Activated effector memory CD4-positive, alpha-beta T cell treated with Interleukin-2 at 50 U/mL for 16 hours (primary cell): ENCODE measurements at places on chromosomes 13 and 19.

DNA sequence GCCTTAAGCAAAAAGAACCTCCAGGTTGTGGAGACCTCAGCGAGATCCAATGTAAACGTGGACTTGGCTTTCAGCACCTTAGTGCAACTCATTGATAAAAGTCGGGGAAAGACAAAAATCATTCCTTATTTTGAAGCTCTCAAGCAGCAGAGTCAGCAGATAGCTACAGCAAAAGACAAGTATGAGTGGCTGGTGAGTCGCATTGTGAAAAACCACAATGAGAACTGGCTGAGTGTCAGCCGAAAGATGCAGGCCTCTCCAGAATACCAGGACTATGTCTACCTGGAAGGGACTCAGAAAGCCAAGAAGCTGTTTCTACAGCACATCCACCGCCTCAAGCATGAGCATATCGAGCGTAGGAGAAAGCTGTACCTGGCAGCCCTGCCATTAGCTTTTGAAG is 58.5 kb downstream of the ARHGAP35 start:
- DNase-seq, result no peak

DNA sequence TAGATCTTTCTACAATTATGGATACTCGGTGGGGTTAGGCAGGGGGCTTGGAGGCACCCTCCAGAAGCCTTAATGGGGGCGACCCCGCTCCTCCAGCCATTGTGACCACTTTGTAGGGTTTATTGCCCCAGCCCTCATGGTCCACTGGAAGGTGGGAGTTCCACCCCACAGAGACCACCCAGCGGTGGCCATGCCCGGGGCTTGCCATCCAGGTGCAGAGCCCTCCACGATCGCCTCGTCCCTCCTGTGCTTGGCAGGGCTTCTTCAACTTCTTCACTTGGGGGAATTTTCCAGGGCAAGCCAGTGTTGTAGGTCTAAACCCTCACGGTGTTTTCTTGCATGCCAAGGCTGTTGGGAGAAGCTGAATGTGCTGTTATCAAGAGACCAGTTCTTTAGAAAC is 16.1 kb downstream of the ZNF536 start:
- DNase-seq, result no peak

DNA sequence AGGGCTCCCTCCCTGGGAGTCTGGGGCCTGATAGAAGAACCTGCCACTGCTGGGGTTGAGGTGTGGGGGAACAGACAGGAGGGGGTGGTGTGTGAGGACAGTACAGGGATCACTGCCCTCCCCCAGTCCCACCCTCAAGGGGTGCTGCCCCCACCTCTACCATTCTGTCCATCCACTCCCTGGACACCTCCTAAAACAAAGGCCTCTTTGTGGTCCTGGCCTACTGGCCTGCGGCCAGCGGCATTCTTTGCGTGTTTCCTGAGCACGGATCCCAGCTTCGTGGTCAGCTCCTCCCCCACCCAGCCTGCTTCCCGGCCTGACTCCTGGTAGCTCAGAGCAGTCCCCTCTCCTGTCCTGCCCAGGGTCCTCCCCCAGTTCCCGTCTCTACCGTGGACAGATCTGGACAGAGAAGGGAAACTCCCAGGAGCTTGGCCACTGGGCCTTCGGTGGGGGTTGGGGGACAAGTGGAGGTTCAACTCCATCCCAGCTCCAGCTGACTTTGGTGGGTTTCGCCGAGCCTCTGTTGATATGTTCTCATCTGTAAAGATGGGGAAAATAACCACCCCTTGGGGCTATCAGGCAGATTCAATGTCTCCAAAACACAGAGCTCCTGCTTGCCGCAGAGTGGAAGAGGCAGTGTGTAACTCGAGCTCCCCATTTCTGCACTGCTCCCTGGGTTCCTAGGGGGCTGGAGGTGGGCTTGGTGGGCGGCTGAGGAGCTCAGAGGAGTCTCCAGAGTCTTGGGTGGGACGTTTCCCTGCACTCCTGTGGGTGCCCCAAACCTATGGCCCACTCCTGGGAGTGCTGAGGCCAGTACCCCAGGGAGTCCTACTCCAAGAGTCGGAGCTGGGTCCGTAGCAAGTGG is 48.7 kb downstream of the LYL1 start:
- no peak for DNase-seq

DNA sequence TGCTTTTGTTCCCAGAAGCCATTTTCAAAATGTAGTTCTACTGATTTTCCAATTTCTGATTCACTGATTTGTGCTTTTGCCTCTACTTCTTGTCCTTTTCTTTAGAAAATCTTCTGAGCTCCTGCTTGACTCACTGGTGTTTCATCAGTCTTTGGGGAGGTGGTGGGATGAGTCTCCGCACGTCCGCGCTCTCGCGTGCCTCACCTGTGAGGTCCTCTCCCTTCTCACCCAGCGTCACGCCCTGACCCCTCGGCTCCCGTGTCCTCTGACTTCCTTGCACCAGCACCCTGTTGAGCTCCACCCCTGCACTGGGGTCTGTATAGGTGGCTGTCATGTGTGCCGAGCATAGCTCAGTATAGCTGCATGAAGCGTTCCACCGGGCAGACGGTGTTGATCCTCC is 52.7 kb upstream of the MCF2L start:
- no peak for DNase-seq

DNA sequence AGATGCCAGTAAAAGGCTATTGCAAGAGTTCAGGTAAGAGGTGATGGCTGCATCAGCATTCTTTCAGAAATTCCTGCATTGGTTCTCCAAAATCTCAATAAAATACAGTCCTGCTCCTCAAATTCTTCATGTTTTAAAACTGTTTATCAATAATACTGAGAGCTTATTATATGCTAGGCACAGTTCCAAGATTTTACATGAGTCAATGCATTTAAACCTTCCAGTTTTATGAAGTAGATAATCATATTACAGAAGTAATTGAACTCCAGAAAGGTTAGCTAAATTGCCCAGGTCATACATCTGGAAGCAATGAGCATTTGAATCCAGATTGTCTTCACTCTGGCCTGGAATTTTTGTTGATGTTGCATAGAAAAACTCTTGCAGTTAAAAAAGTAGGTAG is 282.9 kb upstream of the SLITRK6 start:
- DNase-seq, result no peak

DNA sequence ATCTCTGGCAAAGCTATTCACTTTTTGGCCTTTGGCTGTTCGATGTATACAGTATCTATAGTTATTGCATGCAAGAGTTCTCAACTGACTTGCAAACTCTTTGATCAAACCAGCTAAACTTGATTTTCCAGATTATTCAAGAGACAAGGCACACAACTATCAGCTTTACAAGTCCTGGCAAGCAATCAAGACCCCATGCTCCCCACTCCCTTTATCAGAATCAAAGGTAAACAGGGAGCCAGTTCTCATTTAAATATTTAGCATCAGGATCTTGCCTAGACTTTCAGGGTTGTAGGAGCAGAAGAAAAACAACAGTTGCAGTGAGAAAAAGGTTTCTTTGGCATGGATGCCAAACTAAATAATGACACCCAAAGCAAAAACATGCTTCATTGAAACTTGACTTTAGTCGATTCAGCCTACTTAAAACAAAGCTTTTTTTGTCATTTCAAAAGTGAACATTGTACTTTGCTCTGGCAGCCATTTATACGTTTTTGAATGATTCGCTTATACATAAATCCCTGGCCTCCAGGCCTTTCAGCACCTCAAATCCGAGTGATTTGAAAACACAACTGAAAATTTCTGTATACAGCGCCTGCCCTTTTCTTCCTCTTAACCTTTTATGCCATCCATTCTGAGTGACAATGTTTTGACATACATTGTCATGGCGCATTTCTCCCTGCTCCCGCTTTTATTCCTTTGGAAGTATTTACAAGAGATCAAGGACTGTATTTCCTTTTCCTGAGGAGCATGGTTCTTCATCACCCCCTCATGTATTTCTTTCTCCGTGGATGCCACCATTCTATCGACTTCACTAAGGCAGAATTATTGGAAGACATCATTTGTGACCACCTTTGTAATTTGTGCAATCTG is 340.8 kb downstream of the KLF5 start:
- no peak for DNase-seq
